ENCODE measurements at places on chromosomes 1 and 21.

- no peak for DNase-seq
Observed at GRCh38 chr1:30984991-30985503, 76.5 kb upstream of the SDC3 start.

DNA sequence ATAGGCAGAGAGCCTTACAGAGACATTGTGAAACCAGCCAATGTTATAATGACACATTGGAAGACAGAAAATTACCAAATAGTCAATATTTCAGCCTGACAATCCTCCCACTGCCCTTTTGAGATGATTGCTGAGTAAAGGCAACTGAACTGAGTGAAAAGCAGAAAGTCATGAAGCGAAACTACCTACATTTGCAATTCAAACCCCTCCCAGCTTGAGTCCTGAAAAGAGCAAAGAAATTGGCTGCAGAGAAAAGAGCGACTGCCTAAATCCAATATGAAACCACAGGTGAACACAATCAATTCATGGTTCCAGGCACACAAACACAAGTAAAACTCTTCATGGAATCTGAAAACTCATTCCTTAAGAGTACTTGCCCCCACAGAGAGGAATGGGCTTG is 143.4 kb upstream of the CHRM3 start:
- DNase-seq, result no peak

DNA sequence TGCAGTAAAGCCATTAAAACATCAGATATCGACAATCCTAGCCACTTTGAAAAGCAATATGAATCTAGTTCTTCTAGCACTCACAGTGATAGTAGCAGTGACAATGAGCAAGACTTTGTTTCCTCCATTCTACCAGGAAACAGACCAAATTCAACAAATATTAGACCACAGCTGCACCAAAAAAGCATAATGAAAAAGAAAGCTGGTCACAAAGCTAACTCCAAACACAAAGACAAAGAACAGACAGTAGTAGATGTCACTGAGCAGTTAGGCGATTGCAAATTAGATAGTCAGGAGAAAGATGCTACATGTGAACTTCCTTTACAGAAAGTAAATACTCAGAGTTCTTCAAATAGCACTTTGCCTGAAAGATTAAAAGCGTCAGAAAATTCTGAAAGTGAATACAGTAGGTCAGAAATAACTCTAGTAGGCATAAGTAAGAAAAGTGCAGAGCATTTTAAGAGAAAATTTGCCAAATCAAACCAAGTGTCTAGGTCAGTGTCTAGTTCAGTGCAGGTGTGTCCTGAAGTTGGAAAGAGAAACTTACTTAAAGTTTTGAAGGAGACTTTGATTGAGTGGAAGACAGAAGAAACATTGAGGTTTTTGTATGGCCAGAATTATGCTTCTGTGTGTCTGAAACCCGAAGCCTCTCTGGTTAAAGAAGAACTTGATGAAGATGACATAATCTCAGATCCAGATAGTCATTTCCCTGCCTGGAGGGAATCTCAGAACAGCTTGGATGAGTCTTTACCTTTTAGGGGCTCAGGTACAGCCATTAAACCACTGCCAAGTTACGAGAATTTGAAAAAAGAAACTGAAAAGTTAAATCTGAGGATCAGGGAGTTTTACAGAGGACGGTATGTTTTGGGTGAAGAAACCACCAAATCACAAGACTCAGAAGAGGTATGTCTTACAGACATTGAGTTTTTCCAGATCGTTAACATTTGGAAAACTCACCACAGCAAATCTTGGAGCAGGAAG is 24.9 kb downstream of the RPAP2 start:
- DNase-seq, result no peak

GRCh38 chr1:25541425-25541824 is 2.0 kb upstream of the LDLRAP1 start:
- no peak for DNase-seq

GRCh38 chr1:236099355-236099974 is 34.6 kb upstream of the NID1 start:
- no peak for DNase-seq

Measured in NCI-H748 treated with DMSO at 0.1 percent for 48 hours (cell line).